Stimulated activated CD8-positive, alpha-beta memory T cell treated with anti-CD3 and anti-CD28 coated beads, Interleukin-2, amount 100 ng/mL, for 1 hour (primary cell): ENCODE measurements at places on chromosomes 5 and 9.

- no peak for DNase-seq
Measured at GRCh38 chr9:71761938-71762353, 6.4 kb downstream of the CEMIP2 start.

DNA sequence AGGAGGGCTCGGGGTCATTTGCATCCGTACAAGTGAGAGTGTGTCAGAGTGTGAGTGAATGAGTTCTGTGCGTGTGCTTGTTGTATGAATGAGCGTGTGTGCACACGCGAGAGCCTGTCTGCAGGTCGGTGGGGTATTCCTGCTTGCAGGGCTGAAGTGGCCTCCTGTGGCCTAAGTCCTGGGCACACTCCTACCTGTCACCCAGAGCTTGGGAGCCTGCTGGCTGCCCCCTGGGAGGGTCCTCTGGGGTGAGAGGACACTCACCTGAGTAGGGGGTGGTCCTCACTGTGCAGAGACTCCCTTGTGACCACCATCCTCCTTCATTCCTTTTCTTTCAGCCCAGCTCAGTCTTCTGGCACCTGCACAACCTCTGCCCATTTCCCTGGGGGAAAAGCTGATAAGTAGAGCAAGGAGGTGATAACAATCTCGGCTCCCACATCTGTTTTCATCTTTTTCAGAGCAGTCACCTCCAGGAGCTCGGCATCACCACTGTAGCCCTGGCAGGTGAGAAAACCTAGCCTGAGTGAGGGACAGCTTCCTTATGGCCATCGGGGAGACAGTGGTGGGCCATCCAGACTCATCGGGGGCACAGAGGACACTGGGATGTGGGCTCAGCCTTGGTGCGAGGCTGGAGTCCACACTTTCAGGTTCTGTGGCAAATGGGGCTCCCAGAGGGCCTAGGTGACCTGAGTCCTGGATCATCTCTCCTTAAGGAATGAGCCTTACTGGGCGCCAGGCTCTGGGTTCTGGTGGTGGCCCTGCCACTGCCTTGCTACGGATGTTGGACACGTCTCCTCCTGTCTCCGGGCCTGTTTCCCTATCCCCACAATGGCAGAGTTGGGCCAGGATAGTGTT is 38.7 kb upstream of the SYNPO start:
- DNase-seq: no peak

GRCh38 chr9:8826281-8826680 is 1026.7 kb upstream of the DMAC1 start:
- no peak for DNase-seq

DNA sequence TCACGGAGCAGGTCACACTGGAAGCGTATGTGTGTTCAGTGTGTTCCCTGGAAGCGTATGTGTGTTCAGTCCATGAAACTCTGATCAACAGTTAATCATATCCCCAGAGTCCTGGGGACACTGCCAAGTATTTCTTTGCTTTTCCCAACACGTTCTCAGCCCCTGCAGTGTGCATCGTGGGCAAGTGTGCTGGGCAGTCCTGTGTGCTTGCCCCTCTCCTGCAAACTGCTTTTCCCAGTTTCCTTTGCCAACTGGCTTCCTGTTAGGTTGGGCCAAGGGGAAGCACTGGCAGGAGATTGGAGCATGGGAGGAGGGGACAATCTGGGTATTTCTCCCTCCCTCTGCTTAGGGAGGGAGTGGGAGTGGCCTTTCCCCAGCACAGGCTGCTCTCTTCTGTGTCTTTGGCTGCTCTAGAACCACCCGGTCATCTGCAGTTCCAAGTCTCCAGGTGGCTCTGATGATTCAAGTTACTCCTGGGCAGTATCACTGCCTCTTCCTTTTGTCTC is 36.8 kb upstream of the NEK6 start:
- no peak for DNase-seq

- no peak for DNase-seq
Measured at GRCh38 chr5:133664422-133664821, 52.1 kb upstream of the FSTL4 start.

GRCh38 chr5:16326137-16326536 is 139.5 kb downstream of the ZNF622 start:
- no peak for DNase-seq

DNA sequence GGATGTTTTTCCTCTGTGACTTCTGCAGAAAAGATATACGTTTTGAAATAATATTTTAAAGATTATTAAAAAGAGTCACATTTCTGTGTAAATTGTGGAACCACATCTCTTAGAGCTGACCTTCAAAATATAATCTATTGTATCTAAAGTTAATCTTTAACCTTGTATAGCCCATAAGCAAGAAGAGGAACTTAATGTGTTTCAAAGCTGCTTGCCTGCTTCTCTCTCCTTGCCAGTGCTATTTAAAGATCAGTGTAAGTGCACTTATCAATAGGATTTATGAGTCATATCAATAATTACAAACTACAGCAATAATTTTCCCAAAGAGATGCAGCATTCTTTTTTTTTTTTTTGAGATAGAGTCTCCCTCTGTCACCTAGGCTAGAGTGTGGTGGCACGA is 29.4 kb upstream of the GDA start:
- DNase-seq: no peak

GRCh38 chr9:135815830-135816650 is 91.3 kb downstream of the CAMSAP1 start:
- no peak for DNase-seq

- DNase-seq: no peak
Measured at GRCh38 chr9:9112001-9112720, 1312.6 kb upstream of the DMAC1 start.

DNA sequence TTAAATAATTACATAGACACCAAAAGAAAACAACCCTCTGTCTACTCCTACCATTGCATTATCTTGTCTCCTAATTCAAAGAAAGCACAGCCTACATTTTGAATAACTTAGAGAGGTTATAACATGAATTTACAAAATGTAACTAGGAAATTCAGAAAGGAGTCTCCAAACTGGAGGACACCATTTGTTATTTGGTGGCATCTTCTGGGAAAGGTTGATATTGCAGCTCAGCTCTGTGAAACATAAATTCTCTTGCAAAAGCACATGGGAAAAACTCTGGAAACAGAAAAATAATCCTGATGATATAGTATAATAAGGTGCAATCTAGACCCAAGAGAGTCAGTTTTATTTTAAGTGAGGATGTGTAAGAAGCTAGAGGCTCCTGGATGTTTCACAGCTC is 215.3 kb downstream of the MLLT3 start:
- DNase-seq: no peak

GRCh38 chr5:34582371-34582770 is 73.8 kb upstream of the RAI14 start:
- DNase-seq: no peak

DNA sequence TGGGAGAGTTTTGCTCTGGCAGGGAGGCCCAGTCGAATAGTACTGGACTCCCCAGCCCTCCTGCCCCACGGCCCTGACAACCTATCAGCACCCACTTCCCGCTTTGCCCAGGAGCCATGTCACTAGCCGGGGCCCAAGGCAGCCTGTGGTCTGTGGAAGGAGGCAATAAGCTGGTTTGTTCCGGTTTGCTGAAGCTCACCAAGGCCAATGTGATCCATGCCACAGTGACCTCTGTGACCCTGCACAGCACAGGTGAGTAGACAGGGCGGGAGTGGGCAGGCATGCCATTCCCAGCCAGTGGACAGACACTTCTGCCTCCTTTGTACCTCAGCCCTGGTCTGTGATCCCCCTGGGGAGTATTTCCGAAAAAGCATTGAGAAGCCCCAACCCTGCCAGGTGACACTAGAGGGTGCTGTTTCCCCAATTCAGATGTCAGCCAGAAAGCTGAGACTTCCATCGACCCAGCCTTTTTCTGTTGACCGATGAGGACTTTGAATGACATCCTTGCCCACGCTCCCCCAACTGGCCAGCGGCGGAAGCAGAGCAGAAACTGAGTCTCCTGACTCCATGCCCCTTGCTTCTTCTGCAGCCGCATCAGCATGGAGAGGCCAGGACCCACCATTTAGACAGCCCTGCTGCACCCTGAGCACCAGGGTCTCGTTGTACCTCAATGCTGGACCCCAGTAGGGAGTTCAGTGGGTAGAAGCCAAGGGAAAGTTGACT is 9.6 kb downstream of the PCYOX1L start:
- DNase-seq: no peak

- no peak for DNase-seq
Measured at GRCh38 chr9:96139592-96140295, 162.2 kb downstream of the HSD17B3 start.
